Upper lobe of right lung (tissue), 1 donor: ENCODE measurements at places on chromosomes 4 and X.

- H3K27me3 ChIP-seq = no peaks in the 10 kb centered on the region
- DNase-seq = no peak
Measured at GRCh38 chr4:128009428-128009827, 44.2 kb downstream of the ABHD18 start.

DNA sequence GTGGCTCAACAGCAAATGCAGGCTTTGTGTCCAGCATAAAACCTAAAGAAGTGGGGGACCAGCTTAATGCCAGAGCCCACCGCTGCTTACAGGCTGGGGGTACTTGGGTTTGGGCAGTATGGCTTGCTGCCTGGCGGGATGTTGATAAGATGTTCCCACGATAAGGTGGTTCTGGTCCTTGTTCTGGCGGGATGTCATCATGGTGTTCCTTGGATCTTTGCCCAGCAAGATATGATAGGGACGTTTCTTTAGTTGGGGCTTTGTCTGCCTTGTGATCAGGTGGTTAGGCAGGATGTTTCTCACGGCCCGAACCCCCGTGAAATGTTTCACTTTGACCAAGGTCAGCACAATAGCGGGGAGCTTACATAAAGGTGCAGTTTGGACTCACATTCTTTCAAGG lies 35.3 kb downstream of the PNPLA4 start:
- no peaks in the 10 kb centered on the region for H3K36me3 ChIP-seq
- DNase-seq = no peak
- no peaks in the 10 kb centered on the region for H3K27me3 ChIP-seq
- H3K27ac ChIP-seq = no peak overlapping the region
- H3K4me1 ChIP-seq = no peaks in the 10 kb centered on the region

- H3K36me3 ChIP-seq = no peaks in the 10 kb centered on the region
- peak overlapping the region; percentile 68 for H3K27ac ChIP-seq
- peaks cover 31% of the 10 kb centered on the region for H3K4me1 ChIP-seq
- H3K4me3 ChIP-seq = no peak overlapping the region
Measured at GRCh38 chr4:87521319-87521718, 7.9 kb downstream of the SPARCL1 start.

DNA sequence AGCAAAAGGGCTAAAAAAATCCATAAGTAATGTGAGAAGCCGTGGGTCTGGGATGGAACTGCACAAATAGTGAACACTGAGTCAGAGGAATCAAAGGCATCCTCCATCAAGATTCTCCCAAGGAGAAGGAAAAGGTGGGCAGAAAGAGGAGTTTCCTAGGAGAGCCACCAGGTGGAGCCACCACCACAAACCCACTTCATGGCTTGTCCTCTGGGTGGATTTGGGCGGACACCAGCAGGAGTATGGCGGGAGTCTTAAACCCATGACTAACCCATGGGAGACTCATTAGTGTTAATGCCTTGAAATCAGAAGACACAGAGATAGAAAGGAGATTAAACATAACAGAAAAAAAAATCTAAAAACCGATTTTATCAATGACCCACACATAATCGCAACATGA lies 147.7 kb downstream of the SH3KBP1 start:
- H3K27me3 ChIP-seq = no peaks in the 10 kb centered on the region
- peak; percentile 64 for DNase-seq
- no peak overlapping the region for H3K27ac ChIP-seq
- no peaks in the 10 kb centered on the region for H3K36me3 ChIP-seq

DNA sequence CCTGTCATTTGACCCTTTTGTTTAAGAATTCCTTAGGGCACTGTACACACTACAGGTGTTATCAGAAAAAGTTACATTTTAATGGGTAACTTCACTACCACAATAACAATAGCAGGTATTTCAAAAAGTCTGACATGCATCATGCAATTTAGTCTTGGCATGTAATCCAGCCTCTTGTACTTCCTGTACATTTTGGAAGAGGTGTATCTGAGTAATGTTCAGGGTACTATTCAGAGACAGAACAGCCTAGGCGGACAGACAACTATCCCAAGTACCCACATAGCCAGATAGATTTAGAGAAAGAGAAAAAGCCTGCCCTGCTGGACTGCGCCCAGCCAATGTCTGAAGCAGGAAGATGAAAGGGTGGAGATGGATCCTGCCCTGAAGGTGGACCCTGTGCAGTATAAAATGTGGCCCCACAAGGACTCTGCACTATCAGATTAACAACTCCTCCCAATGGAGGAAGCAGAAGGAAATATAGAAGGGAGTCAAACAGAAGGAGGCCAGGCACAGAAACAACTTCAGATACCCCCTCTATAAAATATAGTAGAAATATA lies 8.5 kb downstream of the UGT2B7 start:
- H3K36me3 ChIP-seq = no peaks in the 10 kb centered on the region
- no peaks in the 10 kb centered on the region for H3K4me1 ChIP-seq
- H3K27me3 ChIP-seq = no peaks in the 10 kb centered on the region
- H3K4me3 ChIP-seq = no peak overlapping the region

GRCh38 chr4:15488658-15489470 lies 19.2 kb downstream of the CC2D2A start:
- no peaks in the 10 kb centered on the region for H3K36me3 ChIP-seq
- no peak overlapping the region for H3K27ac ChIP-seq
- H3K4me1 ChIP-seq = no peaks in the 10 kb centered on the region
- H3K27me3 ChIP-seq = no peaks in the 10 kb centered on the region
- no peak for DNase-seq
- no peak overlapping the region for H3K4me3 ChIP-seq

DNA sequence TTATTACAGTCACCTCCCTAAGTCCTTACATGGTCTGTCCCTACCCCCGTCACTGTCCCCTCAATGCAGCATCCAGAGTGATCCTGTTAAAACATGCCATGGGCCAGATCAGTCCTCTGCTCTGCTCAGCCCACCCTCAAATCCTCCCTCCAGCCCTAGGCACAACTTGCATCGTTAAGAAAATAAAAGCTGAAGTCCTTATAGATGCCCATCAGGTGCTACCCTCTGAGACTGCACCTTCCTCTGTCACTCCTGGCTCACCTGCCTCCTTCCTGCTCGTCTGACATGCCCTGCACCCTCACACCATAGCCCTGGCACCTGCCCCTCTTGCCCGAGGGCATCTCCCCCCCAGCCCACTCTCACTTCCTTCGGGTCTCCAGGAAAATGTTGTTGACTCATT lies 4.1 kb downstream of the STK32B start:
- no peak for DNase-seq
- H3K36me3 ChIP-seq = no peaks in the 10 kb centered on the region
- H3K4me1 ChIP-seq = peaks cover 14% of the 10 kb centered on the region
- H3K27ac ChIP-seq = no peak overlapping the region
- H3K27me3 ChIP-seq = no peaks in the 10 kb centered on the region
- H3K4me3 ChIP-seq = no peak overlapping the region

GRCh38 chr4:92421920-92422319 lies 118.2 kb downstream of the GRID2 start:
- H3K27me3 ChIP-seq = no peaks in the 10 kb centered on the region
- no peaks in the 10 kb centered on the region for H3K4me1 ChIP-seq

GRCh38 chrX:119427024-119427794 lies 28.1 kb downstream of the SLC25A43 start:
- no peak for DNase-seq
- no peak overlapping the region for H3K27ac ChIP-seq
- H3K27me3 ChIP-seq = no peaks in the 10 kb centered on the region
- no peaks in the 10 kb centered on the region for H3K4me1 ChIP-seq
- H3K36me3 ChIP-seq = no peaks in the 10 kb centered on the region

- no peaks in the 10 kb centered on the region for H3K27me3 ChIP-seq
- no peaks in the 10 kb centered on the region for H3K4me1 ChIP-seq
- DNase-seq = no peak
- no peaks in the 10 kb centered on the region for H3K36me3 ChIP-seq
Measured at GRCh38 chrX:136759968-136760367, 20.8 kb downstream of the ARHGEF6 start.

DNA sequence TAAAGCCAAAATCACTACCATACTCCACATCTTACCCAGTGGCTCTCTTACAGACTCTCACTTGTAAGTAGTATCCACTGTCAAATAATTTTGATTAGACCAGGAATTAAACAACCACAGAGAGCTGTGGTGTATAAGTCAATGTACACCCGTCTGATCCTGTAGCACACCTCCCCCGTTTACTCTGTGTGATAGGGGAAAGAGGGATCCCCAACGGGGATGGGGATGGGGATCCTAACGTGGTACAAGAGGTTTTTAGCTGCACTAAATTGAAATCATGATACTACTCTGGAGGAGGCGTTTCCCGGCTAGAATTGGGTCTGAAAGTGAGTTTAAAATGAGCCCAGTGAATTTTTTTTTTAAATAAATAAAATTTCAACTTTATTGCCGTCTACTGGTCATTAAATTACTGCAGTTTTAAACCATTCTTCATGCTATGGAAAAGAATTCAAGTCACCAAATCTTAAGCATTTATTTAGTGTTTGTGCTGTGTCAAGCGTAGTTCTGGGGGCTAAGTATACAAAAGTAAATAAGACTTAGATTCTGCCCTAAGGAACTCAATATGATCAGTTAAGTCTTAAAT lies 76.6 kb downstream of the INTS12 start:
- H3K4me3 ChIP-seq = no peak overlapping the region
- H3K4me1 ChIP-seq = peaks cover 5% of the 10 kb centered on the region
- no peak for DNase-seq
- no peaks in the 10 kb centered on the region for H3K27me3 ChIP-seq
- no peak overlapping the region for H3K27ac ChIP-seq

GRCh38 chr4:140740422-140740821 lies 15.8 kb downstream of the TBC1D9 start:
- peaks cover 32% of the 10 kb centered on the region for H3K4me1 ChIP-seq
- H3K36me3 ChIP-seq = no peaks in the 10 kb centered on the region
- DNase-seq = no peak
- H3K27me3 ChIP-seq = no peaks in the 10 kb centered on the region
- H3K4me3 ChIP-seq = no peak overlapping the region

GRCh38 chr4:24915121-24915922 lies 2.5 kb upstream of the CCDC149 start:
- H3K36me3 ChIP-seq = no peaks in the 10 kb centered on the region
- no peak overlapping the region for H3K27ac ChIP-seq
- DNase-seq = no peak
- no peak overlapping the region for H3K4me3 ChIP-seq
- no peaks in the 10 kb centered on the region for H3K4me1 ChIP-seq

- H3K4me3 ChIP-seq = no peak overlapping the region
- no peak for DNase-seq
- H3K36me3 ChIP-seq = no peaks in the 10 kb centered on the region
- peaks cover 12% of the 10 kb centered on the region for H3K4me1 ChIP-seq
- H3K27me3 ChIP-seq = no peaks in the 10 kb centered on the region
- H3K27ac ChIP-seq = no peak overlapping the region
Measured at GRCh38 chr4:105992641-105993305, 97.5 kb downstream of the NPNT start.

DNA sequence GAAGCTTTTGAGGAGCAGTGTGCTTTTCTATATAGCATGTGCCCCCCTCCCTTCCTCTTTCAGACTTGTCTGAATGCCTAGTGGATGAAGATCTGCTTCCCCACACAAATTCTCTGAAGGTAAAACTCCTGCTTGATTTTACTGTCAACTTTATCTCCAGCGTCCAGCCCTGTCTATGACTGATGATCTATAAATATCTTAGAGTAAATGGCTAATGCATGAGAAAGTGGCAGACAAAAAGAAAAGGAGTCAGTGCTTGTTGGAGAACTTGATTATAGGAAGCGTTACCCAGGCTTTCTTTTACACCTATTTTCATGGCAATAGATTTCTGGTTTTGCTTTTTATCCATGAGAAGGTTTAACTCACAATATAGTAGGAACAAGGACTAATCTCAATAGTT lies 168.3 kb upstream of the HS3ST1 start:
- no peak overlapping the region for H3K4me3 ChIP-seq
- no peaks in the 10 kb centered on the region for H3K27me3 ChIP-seq
- no peaks in the 10 kb centered on the region for H3K36me3 ChIP-seq
- H3K27ac ChIP-seq = no peak overlapping the region
- H3K4me1 ChIP-seq = no peaks in the 10 kb centered on the region

DNA sequence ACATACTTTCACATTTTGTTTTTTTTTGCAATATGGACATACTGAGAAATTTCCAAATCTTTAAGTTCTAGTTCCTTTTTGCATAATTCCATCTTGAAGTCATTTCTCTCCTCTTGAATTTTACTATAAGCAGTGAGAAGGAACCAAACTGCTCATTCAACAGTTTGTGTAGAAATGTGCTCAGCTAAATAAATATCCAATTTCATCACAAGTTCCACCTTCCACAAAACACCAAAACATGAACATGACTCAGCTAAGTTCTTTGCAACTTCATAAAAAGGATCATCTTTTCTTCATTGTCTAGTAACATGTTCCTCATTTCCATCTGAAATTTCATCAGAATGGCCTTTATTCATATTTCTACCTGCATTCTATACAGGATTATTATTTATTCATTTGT lies 77.3 kb upstream of the FGF13 start:
- no peaks in the 10 kb centered on the region for H3K27me3 ChIP-seq
- no peaks in the 10 kb centered on the region for H3K4me1 ChIP-seq
- H3K4me3 ChIP-seq = no peak overlapping the region
- no peaks in the 10 kb centered on the region for H3K36me3 ChIP-seq
- no peak for DNase-seq

DNA sequence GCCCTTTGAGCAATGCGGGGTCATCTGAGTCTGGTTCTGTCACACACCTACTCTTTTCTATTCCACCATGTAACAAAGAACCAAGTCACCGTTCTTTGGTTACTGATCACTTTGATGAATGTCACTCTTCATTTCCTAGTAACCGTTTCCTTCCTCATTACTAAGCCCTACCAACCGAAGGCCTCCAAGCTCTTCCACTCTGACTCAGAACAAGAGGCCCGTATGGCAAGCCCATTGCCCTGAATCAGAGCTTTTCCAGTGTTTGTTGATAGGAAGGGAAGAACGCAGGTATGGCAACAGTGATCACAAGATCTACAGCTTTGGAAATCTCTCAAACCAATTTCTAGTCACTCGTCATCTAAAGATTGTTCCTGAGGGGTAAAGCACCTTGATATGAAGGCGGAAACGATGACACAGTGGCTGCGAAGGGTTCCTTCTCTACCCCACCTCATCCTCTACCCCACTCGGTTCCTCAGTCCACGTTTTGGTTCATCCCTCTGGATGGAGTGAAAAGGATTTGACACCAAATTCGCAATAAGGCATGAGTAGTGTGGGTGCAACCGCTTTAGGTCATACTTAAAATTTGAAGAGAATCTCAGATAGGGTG lies 28.0 kb upstream of the CD40LG start:
- no peaks in the 10 kb centered on the region for H3K36me3 ChIP-seq
- H3K4me3 ChIP-seq = no peak overlapping the region

- H3K36me3 ChIP-seq = no peaks in the 10 kb centered on the region
- no peak for DNase-seq
- H3K4me3 ChIP-seq = no peak overlapping the region
- H3K27ac ChIP-seq = no peak overlapping the region
- H3K27me3 ChIP-seq = no peaks in the 10 kb centered on the region
- no peaks in the 10 kb centered on the region for H3K4me1 ChIP-seq
Measured at GRCh38 chrX:150465881-150466775, 102.3 kb upstream of the MTM1 start.

DNA sequence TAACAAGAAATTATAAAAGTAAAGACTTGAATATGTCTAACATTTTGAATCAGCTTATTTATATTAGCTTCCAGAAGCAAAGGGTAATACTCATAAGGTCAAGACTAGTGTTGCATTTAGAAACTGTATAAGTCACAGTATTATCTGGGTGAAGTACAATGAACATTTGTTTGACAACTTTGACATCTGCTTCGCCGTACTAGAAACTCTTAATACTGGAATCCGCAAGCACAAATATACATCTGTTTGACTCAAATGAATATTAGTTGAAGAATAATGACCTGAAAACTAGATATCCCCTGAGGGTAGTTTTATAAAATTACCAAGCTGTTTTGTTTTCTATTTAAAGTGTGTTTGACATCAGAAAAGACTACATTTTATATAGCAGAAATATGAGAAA lies 135.4 kb upstream of the ATOH1 start:
- H3K4me1 ChIP-seq = no peaks in the 10 kb centered on the region
- no peak for DNase-seq
- H3K36me3 ChIP-seq = no peaks in the 10 kb centered on the region
- H3K27me3 ChIP-seq = no peaks in the 10 kb centered on the region
